Femur (tissue), 1 donor: ENCODE measurements at places on chromosomes 5 and 9.

GRCh38 chr9:110626101-110626829 lies 42.3 kb upstream of the MUSK start:
- DNase-seq: no peak

DNA sequence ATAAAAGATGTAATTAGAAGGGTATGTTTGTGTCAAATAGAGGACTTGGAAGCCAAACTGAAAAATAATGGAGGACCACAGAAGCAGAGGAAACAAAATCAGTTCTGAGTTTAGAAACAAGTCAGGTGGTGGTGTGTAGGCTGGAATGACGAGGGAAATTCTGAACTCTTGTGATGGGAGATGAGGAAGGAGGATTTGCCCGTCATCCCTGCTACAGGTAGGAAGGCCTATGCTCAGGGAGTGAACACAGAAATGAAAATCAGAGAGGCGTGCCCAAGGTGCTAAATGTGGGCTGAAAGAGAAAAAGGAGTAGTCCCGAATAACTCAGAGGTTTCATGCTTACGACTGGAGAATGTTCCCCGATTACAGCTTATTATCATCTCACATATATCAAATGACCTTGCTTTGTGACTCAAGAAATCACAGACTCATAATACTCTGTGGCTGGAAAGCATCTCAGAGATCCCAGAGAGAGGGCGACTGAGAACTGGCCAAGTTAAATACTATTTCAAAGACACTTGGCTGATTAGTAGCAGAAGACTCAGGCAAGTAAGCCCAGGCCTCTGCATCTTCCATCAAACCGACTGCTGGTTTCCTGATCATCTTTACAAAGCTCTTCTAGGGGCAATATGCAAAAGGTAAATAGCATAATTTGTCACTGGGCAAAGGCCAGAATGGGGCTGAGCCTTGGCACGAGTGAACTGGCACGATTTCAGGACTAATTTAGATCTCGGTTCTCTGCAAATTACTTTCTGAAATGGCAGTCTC lies 126.0 kb downstream of the SUSD1 start:
- DNase-seq: no peak

DNA sequence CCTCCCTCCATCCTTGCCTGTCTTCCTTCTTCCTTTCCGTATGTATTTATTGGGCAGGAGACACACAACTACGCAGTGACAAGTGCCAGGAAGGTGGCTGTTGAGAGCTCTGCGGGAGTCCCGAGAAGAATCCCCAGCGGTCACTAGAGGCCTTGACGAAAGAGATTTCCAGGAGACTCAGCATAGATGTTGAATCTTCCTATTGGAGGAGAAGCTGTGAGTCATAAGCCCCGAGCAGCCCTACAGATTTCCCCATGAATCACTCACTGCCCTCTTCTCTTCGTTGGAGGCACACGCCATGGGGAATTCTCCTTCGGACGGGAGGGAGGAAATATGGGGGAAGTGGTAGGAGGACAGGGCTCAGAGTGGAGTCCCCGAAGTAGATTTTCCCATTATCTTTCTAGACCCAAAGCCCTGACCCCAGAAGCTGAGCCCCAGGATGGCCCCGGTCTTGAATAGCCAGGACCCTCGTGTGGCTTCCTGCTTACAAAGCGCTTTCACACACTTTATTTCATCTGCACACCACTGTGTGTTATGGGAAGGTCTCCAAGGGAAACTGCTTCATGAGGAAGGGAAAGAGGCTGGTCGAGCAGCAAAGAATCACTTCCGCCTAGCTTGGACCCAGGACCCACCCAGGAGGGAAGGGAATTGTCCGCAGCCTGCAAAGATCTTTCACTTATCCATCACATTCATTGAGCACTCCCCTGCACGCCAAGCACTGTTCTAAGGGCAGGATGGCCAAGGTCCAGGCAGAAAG lies 12.7 kb downstream of the DUSP1 start:
- DNase-seq: no peak

GRCh38 chr9:93974151-93974550 lies 19.0 kb upstream of the BARX1 start:
- DNase-seq: no peak

- DNase-seq: no peak
Observed at GRCh38 chr5:124439609-124440008, 306.8 kb downstream of the ZNF608 start.

DNA sequence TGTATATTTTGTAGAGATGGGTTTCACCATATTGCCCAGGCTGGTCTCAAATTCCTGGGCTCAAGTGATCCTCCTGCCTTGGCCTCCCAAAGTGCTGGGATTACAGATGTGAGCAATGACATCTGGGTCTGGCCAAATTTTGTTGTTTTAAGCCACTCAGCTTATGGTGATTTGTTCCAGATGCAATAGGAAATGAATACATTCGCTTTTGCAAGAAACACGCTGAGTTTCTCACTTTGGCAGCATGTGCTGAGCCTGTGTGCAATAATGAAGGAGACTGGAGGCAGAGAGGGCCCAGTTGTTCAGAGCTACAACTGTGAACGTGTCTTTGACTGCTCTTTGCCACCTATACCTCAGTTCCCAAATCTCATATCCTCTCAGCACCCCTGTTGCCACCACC lies 56.4 kb downstream of the KIF4B start:
- no peak for DNase-seq

GRCh38 chr5:43008363-43009153 lies 31.6 kb downstream of the ANXA2R start:
- peak; percentile 89 for DNase-seq

GRCh38 chr9:131279196-131279862 lies 3.0 kb upstream of the FAM78A start:
- no peak for DNase-seq

GRCh38 chr5:135491552-135492318 lies 39.6 kb upstream of the TIFAB start:
- DNase-seq: no peak

DNA sequence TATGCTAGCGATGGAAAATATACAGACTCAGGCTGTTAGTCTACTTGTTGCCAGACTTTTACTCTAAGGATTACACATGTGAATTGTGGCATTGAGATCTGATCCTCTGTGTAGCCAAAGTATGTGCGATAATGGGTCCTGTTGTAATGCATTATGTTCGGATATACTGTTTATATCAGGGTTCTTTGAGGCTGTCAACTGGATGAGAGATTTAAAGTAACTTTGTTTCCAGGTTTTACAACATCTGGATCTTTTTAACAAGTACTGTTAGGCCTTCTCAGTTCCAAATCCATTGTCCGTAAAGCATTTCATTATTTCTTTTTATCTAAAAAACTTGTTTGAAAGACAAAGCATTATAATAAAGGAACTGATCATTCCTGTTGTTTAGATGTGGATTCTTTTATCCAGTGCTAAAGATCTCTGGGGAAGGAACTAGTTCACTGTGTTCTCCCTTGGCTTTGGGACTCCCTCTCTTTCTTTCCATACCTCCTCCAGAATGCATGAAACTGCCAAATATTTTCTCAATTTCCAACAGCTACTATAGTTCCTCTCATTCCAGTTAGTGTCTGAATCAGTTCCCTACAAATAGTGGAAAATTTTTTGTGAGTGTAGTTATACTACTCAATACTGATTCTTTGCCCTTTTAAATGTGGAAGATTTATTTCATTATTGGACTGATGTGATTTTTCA lies 68.8 kb downstream of the HACD4 start:
- DNase-seq: no peak

DNA sequence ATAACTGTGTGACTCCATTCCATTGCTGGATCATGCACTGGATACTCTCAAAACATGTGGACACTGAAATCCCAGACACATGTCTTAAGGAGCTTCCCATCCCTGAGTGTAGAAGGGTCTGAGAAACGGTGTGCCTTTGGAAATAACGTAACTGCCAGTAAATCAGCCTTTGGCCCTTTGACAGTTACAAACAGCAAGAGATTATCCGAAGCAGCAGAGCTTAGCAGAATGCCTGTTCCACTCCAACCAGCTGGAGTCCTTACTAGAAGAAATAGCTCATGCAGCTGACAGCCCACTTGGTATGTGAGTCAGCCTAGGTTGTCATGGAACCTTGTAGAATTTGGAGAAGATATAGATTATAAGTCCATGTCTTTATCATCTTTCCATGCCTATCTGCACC lies 7.0 kb downstream of the TMEM252 start:
- DNase-seq: no peak

DNA sequence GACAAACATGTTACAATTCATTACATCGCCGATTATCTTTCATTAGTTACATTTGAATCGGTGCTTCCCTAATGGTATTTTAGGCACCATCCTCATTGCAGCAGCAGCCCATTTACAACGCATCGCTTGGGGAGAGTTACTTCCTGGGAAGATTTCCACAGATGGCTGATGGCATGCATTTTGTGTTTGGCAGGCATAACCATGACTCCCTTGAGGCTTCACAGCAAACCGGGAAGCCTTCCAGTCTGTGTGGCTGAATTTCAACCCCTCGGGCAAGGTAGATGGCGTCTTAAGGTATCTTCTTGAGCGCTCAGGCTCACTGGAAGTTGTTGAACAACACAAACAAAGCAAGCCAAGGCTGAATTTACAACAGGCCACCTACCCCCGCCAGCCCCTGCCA lies 1.6 kb upstream of the DNAH5 start:
- DNase-seq: no peak

- DNase-seq: no peak
Observed at GRCh38 chr5:131488463-131488862, 146.6 kb downstream of the RAPGEF6 start.

- DNase-seq: no peak
Observed at GRCh38 chr5:174243904-174244303, 198.4 kb downstream of the NSG2 start.

- DNase-seq: peak; percentile 39
Observed at GRCh38 chr5:72355706-72356299, 35.6 kb downstream of the PTCD2 start.

DNA sequence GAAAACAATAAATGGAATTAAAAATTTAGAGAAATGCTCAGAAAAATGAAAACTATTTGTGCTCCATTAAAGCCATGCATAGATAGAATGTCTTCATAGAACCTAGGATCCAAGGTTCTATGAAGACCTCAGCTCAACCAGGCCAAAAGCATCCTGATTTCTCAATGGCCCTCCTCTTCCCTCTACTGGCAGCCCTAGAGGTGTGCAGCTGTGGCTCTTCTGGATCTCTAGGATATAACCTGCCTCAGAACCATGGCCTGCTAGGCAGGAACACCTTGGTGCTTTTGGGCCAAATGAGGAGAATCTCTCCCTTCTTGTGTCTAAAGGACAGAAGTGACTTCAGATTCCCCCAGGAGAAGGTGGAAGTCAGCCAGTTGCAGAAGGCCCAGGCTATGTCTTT lies 15.1 kb downstream of the IFNA1 start:
- DNase-seq: no peak

DNA sequence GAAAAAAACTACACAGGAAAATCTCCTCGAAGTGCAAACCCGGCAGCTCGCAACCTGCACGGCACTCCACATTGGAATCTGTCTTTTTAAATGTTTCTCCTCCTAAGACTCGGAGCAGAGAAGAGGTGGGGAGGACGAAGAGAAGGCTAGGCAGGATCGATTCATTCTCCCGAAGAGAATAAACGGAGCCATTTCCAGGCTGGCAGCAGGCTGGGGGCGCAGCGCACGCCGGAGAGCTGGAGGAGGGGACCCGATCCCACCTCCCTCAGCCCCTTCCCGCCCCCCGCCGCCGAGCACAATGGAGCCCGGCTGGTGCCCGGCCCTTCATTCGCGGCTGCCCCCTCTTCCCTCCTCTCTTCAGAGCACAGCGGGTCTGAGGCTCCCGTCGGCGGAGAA lies 628 bp downstream of the HOMER1 start:
- no peak for DNase-seq

DNA sequence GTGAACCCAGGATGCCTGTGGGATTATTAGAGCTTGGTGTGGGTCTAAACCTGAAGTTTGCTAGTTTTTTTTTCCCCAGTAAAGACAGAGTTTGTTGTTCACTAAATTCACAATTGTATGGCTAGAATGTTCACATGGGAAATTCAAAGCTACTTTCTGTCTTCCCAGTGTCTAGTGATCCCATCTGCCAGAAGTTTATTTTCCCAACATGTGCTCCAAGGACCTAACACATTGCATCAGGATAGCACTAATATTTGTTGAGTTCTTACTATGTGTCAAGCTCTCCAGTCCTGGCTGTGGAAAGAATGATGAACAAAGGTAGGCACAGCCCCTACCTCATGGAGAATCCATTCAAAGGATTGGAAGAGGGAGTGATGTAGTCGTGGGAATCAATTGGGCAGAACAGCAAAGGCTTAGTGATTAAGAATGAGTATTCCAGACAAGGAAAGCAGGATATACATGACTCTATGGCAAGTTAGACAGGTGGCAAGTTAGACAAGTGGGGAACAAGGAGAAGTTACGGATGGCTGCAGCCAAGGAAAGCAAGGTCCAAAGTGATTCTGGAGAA lies 521.5 kb upstream of the WWC1 start:
- no peak for DNase-seq

DNA sequence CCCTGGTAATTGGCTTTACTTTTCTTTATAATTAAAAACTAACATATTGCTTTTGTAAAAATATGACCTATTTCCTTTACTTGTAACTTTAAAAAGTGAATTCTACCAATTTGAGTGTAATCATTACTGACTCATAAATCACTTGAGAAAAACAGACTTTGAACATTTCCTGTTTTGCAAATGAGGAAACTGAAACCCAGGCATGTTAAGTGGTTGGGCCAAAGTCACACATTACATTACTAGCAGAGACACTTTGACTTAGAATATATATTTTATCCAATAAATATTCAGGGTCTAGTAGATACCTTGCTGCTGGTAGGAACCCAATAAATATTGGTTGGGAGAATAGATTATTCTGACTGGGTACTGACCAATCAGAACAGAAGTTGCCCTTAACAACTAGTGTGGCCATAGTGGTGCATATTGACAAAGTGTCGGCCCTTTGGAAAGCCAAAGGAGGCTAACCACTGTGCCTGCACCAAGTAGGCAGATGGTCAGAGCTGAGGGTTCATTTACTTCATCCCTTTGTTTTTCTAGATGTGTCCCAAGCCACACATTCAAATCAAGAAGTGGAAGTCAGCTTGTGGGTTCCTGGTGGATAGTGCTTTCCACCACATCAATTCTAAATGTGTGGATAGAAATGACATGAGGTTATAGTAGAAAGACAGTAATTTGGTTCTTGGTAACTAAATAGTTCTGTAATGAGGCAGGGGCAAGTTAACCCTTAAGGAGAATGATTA lies 365.1 kb upstream of the RIOK2 start:
- DNase-seq: no peak

DNA sequence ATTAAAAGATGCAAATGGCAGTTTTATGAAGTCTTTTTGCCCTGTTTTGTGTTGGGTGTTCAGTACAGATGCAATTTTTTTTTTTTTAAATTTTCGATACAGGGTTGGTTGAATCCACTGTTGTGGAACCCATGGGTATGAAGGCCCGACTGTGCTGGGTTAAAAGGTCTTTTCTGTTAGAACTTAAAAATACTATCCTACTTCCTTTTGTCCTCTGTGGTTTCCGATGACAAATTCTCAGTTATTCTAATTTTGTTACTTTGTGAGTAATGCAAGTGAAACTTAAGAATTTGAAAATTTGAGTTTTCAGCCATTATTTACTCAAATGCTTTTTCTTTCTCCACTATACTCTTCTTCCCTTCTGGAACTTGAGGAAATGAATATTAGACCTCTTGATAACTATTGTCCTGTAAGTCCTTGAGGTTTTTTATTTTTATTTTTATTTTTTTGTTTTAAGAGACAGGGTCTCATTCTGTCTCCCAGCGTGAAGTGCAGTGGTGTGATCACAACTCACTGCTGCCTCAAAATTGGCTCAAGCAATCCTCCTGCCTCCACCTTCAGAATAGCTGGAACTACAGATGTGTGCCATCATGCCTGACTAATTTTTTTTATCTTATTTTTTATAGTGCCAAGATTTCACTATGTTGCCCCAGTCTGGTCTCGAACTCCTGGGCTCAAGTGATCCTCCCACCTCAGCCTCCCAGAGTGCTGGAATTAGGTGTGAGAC lies 67.5 kb downstream of the ZCCHC7 start:
- no peak for DNase-seq
